Activated CD8-positive, alpha-beta T cell treated with anti-CD3 and anti-CD28 coated beads, Interleukin-2, amount 10 ng/mL, durations not matched to agents 7 days and 5 days (primary cell): ENCODE measurements at places on chromosomes 2 and 18. TPM values are rescaled to one million over a fixed set of nuclear protein-coding genes. Genes with fewer than 3 reads are reported as not detected.

GRCh38 chr18:50607378-50607926 lies 47.6 kb downstream of the MAPK4 start:
- DNase-seq, result no peak

DNA sequence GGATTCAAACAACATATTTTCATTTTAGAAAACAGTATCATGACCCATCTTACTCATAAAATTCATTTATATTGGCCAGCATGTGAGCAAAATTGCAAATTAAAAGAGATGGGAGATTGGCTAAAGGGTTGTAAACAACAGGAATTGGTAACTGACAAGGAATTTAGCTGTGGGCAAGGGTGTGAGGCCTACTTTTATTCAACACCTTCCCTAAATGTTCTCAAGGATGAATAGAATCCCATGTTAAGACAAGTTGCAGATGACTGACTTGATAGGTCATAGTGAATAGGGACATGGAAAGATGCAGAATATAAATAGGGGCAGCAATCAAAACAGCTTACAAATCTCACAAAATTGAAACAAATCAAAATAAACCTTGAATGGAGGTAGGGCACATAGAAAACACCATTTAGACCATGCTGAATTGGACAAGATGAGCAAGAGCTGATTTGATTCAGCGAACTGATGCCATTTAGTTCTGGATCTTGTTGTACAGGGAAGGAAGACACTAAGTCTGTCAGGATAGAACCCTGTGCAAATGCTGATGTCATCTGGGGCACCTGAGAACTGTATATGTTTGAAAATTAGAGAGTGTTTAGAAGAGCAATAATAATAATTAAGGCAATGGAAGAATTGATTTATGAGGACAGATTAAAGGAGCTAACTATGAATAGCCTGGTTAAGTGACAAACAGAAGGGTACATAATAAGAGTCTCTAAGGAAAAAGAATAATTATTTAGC lies 509.7 kb downstream of the ZEB2 start:
- no peak for DNase-seq

DNA sequence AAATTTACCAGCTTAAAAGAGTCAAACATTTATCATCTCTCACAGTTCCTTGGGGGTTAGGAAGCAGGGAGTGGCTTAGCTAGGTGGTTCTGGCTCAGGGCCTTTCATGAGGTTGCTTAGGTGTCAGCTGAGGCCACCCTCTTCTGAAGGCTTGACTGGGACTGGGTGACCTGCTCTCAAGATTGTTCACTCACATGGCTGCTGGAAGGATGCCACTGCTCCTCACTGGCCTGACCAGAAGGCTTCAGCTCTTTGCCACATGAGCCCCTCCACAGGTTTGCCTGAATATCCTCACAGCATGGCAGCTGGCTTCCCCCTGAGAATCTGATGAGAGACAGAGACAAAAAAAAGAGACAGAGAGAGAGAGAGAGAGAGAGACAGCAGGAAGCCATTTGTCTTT lies 17.3 kb upstream of the RNF152 start:
- no peak for DNase-seq

DNA sequence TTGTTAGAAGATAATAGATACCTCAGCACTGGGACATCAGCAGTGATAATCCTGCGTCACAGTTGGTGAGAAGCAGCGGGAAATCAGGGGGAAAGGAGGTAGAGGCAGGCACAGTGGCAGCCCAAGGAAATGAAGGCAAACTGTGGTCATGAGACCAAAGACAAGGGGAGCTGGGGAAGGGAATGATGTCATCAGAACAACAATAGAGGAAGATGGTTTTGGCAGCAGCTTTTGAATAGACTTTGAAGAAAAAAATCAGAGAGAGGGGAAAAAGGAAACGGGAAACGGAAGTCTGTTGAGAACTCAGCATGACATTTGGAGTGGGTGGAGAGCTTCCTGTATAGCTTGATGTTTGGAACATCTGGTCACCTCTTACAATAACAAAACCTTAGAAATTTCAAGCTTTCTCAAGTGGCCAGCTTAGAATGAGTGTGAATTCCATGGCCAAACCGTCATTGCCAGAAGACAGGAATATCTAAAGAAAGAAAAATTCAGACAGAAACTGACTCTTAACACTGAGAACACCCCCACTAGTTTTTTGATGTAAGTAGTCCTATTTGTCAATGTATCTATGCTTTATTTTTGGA lies 18.4 kb upstream of the YES1 start:
- DNase-seq, result peak; percentile 52

DNA sequence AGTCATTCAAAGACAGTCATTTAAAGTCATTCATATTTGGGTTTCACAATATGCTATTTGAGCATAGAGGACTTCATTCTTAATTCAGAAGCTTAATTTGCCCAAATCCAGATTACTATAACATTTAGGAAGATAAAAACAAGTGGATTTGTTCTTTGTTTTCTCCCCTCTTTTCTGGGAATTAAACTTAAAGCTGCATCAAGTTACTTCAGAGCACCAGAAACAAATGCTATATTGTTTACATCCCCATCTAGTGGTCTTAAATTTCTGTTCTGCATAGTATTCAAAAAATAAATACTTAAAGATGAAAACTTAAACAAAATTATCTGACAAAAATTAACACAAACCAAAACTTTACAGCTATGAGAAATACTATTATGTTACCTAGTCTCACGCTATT lies 34.7 kb upstream of the MARCHF7 start:
- no peak for DNase-seq

DNA sequence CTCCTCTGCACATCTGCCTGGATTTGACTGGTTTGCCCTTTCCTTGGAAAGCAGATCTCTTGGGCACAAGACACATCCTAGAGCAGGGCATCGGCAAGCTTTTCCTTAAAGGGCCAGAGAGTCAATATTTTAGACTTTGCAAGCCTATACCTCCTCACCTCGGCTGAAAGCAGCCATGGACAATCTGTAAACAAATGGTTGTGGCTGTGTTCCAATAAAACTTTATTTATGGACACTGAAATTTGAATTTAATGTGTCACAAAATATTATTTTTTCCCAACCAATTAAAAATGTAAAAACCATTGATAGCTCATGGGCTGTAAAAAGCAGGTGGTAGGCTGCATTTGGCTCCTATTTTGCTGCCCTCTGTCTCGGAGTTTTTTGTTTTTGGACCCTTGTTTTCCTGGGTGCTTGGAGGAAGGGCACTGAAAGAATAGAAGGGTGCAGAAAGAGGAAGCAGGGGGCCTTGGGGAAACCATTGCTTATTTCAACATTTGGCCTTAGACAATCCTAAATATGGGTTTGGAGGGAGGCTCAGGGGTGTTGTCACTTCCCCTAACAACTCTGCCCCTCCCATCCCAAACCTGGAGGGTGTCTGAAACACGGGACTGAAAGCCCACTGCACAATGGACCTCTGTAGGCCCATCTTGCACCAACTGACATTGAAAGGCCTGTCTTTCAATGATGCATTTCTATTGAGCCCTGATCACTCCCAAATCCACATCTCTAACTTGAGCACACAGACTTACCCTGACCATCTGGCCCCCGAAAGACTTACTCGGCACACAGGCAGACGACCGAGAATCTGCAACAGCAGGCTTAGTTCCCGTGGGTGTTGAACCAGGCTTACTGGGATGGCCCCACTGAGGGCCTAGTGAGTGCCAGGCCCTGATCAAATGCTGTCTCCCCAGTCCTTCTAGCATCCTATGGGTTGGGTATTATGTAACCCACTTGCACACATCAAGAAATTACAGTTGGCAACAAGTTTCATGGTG lies 7.1 kb upstream of the ZFP36L2 start:
- DNase-seq, result no peak

GRCh38 chr2:383178-383577 lies 95.3 kb upstream of the ALKAL2 start:
- DNase-seq, result no peak

DNA sequence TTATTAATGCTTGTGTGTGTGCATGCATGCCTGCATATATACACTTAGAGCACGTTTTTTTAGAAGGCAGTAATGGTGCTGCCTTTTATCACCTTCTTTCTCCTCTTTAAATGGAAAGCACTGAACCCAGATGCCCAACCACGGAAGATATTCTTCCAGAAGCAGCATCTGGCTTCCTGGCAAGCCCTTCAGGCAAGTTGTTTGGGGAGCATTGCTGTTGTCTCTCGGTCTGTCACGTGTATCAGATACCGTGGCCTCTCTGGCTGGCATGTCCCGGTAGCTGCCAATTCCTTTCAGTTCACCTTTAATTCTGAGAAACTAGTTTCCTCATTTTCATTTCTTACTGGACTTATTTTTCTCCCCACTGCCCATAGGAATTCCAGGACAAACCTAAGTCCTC lies 587.8 kb downstream of the ARHGAP15 start:
- no peak for DNase-seq

- DNase-seq, result no peak
Observed at GRCh38 chr2:170517538-170517937, 197.6 kb upstream of the SP5 start.

- no peak for DNase-seq
Observed at GRCh38 chr2:30127016-30127893, 19.6 kb upstream of the YPEL5 start.

DNA sequence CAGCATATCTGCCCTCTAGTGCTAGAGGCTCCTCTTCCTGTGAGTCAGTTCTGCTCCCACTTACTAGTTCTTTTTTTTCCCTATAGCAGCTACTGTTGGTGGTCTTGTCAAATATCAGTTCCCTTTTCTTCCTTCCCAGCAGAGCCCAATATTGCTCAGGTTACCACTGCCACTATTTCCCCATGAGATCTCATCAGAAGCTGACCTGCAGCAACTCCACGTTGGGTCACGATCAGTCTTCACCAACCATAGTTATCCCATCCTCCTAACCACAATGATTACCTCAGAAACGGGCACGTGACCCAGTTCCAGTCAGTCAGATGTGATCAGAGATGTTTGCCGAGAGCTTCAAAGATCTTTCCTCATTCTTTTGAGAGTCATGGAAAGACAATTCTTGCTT lies 59.7 kb upstream of the CAPN13 start:
- no peak for DNase-seq

DNA sequence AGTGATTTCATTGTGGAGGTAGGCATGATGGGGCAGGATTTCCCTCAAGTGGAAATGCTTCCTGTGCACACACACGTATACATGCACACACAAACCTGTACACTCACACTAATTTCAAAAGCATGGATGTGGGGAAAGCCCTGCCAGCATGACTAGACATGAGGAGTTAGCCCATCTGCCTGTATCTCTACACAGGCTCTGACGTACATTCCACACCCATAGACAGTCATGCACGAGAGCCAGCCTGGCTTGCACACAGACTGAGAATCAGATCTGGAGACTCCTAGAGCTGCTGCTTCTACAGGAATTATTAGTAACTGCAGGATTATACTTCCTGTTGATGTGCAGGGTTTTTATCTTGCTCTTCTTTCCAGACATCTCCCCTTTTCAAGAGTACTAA lies 27.3 kb upstream of the NFU1 start:
- DNase-seq, result no peak

DNA sequence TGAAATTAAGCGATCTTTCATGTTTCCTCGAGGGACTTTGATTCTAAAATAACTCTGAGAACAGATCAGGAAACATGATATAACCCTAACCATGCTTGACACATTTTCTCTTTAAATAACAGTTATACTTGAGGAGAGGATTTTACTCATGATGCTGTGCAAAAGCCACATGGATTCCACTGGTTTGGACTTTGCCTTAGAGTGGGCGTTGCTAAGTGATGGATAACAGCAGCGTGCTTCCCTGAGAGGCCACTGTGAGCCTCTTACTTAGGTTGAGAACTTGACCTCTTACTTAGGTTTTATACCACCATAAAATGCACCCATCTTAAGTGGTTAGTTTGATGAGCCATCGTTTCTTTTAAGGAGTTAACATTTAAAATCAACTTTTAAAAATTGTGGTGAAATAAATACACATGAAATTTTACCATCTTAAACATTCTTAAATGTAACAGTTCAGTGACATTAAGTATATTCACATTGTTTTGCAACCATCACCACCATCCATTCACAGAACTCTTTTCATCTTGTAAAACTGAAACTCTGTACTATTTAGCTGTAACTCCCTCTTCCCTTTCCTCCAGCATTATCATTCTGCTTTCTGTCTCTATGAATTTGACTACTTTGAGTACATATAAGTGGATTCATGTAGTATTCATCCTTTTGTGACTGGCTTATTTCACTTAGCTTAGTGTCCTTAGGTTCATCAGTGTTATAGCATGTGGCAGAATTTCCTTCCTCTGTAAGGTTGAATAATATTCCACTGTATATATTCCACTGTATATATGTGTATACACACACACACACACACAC lies 22.6 kb downstream of the ANXA4 start:
- no peak for DNase-seq

- peak; percentile 55 for DNase-seq
Observed at GRCh38 chr2:205776139-205776538, 93.8 kb downstream of the NRP2 start.

GRCh38 chr2:155070489-155070888 lies 372.0 kb downstream of the KCNJ3 start:
- no peak for DNase-seq

DNA sequence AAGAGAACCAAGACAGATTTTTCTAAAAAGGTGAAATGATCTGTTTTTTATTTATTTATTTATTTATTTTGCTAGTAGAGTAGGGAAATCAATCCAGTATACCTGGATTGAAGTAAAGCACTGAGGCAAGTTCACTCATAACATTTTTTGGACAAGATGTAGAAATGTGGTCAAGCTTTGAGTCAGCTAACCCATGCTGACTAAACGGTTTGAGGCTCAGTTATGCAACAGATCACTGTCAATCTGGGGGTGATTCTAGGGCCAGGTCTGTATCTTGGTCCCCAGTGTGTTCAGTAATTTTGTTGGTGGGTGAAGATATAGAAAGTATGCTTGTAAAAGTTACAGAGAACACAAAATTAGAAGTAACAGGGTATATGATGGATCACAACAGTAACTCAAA lies 60.2 kb downstream of the RMDN2 start:
- DNase-seq, result no peak

DNA sequence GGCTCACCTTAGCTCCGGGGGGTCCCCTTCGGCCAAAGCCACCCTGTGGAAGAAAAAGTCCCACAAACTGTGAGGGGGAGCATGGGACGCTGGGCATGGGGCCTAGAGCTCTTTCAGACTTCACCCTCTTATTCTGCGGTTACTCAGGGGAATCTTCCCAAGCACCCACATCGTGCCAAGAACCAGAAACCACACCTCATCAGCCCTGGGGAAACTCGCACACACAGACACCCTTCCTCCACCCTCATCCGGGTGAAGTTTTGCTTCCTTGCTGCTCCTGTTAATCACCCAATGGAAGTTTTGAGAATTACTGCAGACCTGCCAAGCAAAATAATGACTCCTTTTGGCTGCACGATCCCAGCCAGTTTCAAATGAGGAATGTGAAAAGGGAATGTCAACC lies 59.1 kb downstream of the COL6A3 start:
- no peak for DNase-seq

DNA sequence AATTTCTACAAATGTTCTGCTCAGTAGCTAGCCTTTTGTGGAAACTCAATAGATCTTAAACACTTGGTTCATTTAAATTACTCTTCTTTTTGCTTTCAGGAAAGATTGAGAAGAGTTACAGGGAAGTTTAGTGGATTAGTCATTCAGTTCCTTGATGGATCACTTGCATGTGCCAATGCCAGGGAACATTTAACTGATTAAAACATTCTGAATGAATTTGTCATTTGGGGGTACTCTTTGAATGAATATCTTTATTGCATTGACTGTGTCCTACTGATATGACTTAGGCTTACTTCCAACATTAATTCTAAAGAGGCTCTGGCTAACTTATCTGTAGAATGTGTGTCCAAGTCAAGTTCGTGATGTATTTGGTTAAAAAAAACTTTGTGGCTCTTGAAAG lies 199.8 kb downstream of the PLCL1 start:
- no peak for DNase-seq

- DNase-seq, result no peak
Observed at GRCh38 chr2:70396612-70397011, 94.7 kb upstream of the FAM136A start.

CMPK2 gene
- 84.0 TPM for total RNA-seq

CNDP1 gene
- not detected for total RNA-seq

PAX8 gene
- total RNA-seq, result 0.55 TPM

ANO7 gene
- total RNA-seq, result 0.31 TPM
